ENCODE measurements at places on chromosomes 16 and 17. TPM values are rescaled to one million over a fixed set of nuclear protein-coding genes. Genes with fewer than 3 reads are reported as not detected.

DNA sequence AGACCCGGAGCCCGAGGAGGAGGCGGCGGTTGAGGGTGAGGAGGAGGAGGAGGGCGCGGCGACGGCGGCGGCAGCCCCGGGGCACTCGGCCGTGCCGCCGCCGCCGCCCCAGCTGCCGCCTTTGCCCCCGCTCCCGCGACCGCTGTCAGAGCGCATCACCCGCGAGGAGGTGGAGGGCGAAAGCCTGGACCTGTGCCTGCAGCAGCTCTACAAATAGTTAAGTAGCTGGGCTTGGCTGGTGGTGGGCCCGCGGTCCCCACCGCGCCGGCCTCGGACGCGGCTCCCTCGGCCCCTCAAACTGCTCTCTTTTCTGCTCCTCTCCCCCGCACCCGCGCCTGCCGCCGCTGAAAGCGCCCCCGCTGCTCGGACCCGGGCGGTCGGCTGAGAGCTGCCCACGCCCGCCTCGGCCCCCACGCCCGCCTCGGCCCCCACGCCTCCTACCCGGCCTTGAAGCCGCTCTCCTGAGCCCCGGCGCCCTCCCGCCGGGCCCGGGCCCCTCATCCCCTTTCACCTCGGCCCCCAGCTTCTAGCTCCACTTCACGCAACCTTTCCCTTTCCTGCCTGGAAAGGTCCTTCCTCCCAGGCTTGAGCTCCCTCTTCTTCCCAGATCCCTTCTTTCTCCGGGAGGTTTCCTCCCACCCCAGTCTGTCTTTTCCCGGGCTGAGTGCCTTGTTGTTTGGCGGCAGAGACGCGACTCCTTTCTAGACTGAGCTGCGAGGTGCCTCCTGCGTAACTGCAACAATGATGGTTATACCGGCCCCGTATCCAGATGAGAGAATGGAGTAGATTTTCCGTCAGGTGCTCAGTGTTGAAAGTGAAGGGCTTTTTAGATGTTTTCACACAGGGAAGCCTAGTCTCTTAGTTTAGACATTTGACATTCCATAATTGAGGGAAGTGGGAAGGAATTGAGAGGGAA is 850 bp downstream of the PPM1E start:
- no peak for DNase-seq
- H3K4me1 ChIP-seq, result peaks cover 23% of the 10 kb centered on the region
- no peaks in the 10 kb centered on the region for H3K27me3 ChIP-seq
- no peaks in the 10 kb centered on the region for H3K36me3 ChIP-seq
- H3K27ac ChIP-seq, result no peak overlapping the region

GRCh38 chr16:56910654-56911539 is 21.0 kb upstream of the HERPUD1 start:
- H3K4me3 ChIP-seq, result no peak overlapping the region
- peaks cover 49% of the 10 kb centered on the region for H3K4me1 ChIP-seq
- H3K36me3 ChIP-seq, result no peaks in the 10 kb centered on the region
- no peaks in the 10 kb centered on the region for H3K27me3 ChIP-seq

- H3K27me3 ChIP-seq, result no peaks in the 10 kb centered on the region
- no peak overlapping the region for H3K4me3 ChIP-seq
- DNase-seq, result no peak
- peaks cover 8% of the 10 kb centered on the region for H3K4me1 ChIP-seq
Observed at GRCh38 chr16:80580109-80580832, 39.5 kb downstream of the DYNLRB2 start.

The KIF1C gene
- total RNA-seq, result 141 TPM

DNA sequence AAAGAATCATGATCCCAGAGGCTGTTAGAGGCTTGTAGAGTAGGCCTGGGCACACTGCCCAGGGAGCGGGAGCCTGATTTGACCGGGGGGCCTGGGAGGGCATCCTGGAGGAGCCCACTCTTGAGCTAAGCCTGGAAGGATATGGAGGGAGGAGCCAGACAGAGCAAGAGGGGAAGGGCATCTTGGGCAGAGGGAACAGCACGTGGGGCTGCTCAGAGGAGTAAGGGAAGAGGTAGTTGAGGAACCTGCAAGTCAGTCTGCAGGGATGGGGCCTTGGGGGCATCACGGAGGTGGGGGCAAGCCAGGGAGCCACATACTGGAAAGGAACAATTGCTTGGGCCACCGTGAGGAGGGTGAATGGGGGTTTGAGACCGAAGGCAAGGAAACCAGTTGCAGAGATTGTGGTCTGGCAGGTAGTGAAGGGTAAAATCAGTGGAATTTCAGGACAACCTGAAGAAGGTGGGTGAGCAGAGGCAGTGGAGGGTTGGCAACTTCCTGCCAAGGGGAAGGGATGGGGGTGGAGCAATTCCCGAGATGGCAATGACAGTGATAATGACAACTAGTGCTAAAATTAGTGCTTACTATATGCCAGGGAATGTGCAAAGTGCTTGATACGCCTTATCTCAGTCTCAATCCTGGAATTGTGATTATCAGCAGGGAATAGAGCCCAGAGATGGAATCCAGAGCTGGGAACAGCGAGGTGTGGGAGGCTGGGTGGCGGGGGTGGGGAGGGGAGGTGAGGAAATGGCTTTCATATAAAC is 9.7 kb upstream of the RAI1 start:
- no peaks in the 10 kb centered on the region for H3K36me3 ChIP-seq
- H3K4me1 ChIP-seq, result peaks cover 27% of the 10 kb centered on the region
- no peak overlapping the region for H3K4me3 ChIP-seq
- no peaks in the 10 kb centered on the region for H3K27me3 ChIP-seq
- DNase-seq, result no peak
- H3K27ac ChIP-seq, result no peak overlapping the region

- H3K36me3 ChIP-seq, result peaks cover 55% of the 10 kb centered on the region
- H3K27me3 ChIP-seq, result no peaks in the 10 kb centered on the region
- no peak overlapping the region for H3K4me3 ChIP-seq
- DNase-seq, result no peak
- H3K27ac ChIP-seq, result no peak overlapping the region
Observed at GRCh38 chr16:57572978-57573728, 30.7 kb downstream of the ADGRG5 start.

The TEX14 gene
- total RNA-seq, result 0.25 TPM

DNA sequence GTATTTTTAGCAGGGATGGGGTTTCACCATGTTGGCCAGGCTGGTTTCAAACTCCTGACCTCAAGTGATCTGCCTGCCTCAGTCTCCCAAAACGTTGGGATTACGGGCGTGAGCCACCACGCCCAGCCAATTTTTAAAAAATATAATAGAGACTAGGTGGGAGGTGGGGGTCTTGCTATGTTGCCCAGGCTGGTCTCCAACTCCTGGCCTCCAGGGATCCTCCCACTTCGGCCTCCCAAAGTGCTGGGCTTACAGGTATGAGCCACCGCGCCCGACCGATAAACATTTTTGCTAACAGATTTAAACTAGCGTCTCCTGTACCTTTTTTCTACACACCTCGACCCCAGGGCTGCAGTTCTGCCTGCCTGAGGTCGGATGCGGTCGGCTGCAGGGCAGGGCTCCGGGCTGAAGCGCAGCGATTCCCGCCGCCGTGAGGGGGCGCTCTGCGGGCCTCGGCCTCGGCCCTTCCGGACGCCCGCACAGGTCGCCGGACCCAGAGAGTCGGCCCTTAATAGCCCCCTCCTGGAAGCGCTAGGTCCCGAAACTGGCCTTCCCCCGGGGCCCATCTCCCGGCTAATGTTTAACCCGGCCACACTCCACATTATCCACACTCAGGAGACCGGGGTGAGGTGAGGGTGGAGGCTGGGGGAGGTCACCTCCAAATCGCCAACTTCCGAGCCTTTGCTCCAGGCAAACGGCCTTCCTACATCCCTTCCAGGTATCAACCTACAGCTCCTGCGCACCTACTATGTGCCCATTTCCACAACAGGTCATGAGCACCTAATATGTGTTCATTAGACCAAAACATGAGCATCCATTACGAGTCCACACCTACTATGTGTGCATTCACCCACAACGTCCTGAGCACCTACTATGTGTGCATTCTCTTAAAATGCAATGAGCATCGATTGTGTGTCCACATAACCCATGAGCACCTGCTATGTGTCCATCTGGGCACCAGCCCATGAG is 2.0 kb upstream of the GLIS2 start:
- no peak overlapping the region for H3K27ac ChIP-seq
- H3K4me3 ChIP-seq, result no peak overlapping the region
- H3K27me3 ChIP-seq, result peaks cover 58% of the 10 kb centered on the region
- no peak for DNase-seq
- no peaks in the 10 kb centered on the region for H3K36me3 ChIP-seq
- peaks cover 40% of the 10 kb centered on the region for H3K4me1 ChIP-seq

The TNFRSF17 gene
- total RNA-seq, result 20.1 TPM

- H3K4me1 ChIP-seq, result no peaks in the 10 kb centered on the region
- DNase-seq, result no peak
- H3K4me3 ChIP-seq, result no peak overlapping the region
- no peaks in the 10 kb centered on the region for H3K36me3 ChIP-seq
- H3K27ac ChIP-seq, result no peak overlapping the region
Observed at GRCh38 chr16:56354016-56354415, 71.3 kb downstream of the AMFR start.

GRCh38 chr16:71930013-71930563 is 34.8 kb downstream of the IST1 start:
- H3K27ac ChIP-seq, result no peak overlapping the region
- no peak overlapping the region for H3K4me3 ChIP-seq
- DNase-seq, result no peak
- peaks cover 28% of the 10 kb centered on the region for H3K4me1 ChIP-seq

DNA sequence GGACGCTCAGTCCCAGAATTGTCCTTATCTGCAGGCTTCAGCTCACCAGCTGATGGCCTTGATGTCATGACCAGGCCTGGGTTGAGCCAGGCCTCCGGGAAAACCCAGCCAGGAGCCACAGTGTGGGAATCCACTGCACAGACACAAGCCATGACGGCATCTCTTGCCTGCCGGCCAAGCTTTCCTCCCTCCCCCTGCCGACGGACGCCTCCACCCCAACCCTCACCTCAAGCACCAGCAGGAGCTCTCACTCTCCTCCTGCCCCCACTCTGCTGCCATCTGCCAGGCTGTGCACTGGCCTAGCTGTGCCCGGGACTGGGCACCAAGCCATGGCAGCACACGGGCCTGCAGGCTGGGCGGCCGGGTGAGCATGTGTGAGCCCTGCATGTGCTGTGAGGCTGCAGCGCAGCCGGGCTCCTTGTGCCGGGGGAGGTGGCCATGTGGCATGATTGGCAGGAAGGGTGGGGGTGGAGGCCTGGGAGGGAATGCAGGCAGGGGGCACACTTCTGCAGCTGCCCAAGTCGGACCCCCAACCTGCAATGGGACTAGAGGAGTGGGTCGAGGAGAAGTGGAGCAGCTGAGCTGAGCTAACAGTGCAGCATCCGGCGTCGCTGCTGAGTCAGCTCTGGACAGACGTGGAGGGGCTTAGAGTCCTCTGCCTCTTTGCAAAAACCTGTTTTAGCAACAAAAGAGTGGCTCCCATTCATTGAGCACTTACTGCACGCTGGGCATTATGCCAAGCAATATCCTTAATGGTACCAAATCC is 268.5 kb downstream of the CBLN1 start:
- H3K4me3 ChIP-seq, result no peak overlapping the region
- no peak overlapping the region for H3K27ac ChIP-seq
- DNase-seq, result no peak
- no peaks in the 10 kb centered on the region for H3K36me3 ChIP-seq

The ANKFY1 gene
- total RNA-seq, result 81.5 TPM

The NPLOC4 gene
- total RNA-seq, result 101 TPM

- H3K36me3 ChIP-seq, result no peaks in the 10 kb centered on the region
- H3K27me3 ChIP-seq, result no peaks in the 10 kb centered on the region
- H3K4me3 ChIP-seq, result no peak overlapping the region
- no peaks in the 10 kb centered on the region for H3K4me1 ChIP-seq
- no peak overlapping the region for H3K27ac ChIP-seq
- no peak for DNase-seq
Observed at GRCh38 chr17:62744259-62744658, 63.9 kb downstream of the MARCHF10 start.

DNA sequence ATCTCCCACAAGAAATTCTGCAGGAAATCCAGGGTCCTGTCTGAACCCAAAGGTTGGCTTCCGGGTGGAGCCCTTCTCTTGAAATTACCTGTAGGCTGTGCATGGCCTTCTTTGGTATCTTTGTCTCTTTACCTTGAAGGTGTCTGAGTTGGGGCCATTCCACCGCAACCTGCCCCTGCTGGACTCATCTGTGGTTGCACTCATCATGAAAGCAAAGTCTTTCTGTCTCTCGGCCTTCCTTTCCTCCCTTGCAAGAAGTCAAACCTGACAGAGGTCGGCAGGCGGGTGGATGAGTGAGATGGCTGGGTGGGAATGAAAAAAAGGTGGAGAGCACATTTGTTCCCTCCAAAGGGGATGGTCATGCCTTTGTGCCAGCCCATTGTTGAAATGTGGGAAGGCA is 25.1 kb downstream of the SALL1 start:
- DNase-seq, result no peak
- no peaks in the 10 kb centered on the region for H3K4me1 ChIP-seq
- H3K27me3 ChIP-seq, result peaks cover 61% of the 10 kb centered on the region

DNA sequence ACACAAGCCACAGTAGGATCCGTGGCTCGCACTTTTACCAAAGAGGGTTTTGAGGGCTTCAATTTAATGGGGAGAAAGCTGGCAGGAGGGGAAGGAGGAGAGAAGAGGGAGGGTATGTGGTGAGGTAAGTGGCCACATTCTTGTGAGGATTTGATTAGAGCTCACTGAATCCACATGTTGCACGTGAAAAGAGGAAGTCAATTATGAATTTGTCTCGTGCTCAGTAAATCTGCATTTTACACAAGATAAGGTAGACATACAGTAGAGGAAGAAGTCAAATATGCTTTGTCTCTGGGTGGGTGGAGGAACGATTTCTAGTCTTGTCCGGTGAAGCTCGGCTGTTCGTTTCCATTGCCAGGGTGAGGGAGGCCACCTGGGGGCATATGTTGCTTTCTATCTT is 862 bp downstream of the ZNF232 start:
- H3K4me1 ChIP-seq, result no peaks in the 10 kb centered on the region
- H3K4me3 ChIP-seq, result peak overlapping the region; percentile 71
- H3K36me3 ChIP-seq, result peaks cover 29% of the 10 kb centered on the region
- peaks cover 4% of the 10 kb centered on the region for H3K27me3 ChIP-seq

The ZP2 gene
- total RNA-seq, result not detected

GRCh38 chr16:17457997-17458396 is 12.8 kb downstream of the XYLT1 start:
- no peak overlapping the region for H3K27ac ChIP-seq
- H3K4me3 ChIP-seq, result no peak overlapping the region
- no peaks in the 10 kb centered on the region for H3K27me3 ChIP-seq

The HES7 gene
- not detected for total RNA-seq

The NXN gene
- 14.2 TPM for total RNA-seq

DNA sequence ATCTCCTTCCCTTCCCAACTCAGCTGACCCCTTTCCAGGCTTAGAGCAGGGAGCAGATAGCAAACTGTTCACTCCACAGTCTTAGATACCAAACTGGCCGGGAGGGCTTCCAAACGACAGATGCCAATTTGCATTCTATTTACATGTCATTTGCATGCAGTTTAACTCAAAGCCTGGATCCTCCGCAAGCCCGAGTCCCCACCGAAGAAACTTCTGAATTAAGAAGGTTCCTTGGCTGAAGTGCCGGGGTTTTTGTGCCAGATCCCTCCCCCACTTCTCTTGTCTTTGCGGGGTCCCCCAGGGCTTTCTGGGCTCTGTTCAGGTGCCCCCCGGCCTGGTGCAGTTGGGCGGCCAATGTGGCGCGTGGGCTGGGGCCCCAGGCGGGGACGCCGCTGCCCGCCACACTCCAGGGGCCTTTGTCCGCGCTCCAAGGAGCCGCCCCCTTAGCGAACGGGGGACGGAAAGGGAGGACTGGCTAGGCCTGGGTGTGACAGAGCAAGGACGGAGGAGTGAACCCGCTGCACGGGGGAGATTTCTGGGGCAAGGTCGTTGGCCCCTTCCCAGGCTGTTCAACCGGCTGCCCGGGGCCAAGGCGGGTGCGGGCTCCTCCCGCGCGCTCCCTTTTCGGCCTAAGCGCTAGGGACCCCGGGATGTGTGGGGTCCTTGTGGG is 1.2 kb downstream of the GPRC5B start:
- DNase-seq, result no peak
- peaks cover 19% of the 10 kb centered on the region for H3K4me1 ChIP-seq
- no peak overlapping the region for H3K4me3 ChIP-seq

The ZNF423 gene
- 7.0 TPM for total RNA-seq

Data from spleen (tissue), 13 donors.